Activated naive CD8-positive, alpha-beta T cell treated with anti-CD3 and anti-CD28 coated beads for 36 hours (primary cell): ENCODE measurements at places on chromosomes 2 and 18. TPM values are rescaled to one million over a fixed set of nuclear protein-coding genes. Genes with fewer than 3 reads are reported as not detected.

The BCL11A gene
- 1.6 TPM for total RNA-seq

The MTX2 gene
- total RNA-seq = 28.8 TPM

The GAL3ST2 gene
- not detected for total RNA-seq

The NT5C1B gene
- not detected for total RNA-seq

The PECR gene
- 16.2 TPM for total RNA-seq

The IL1B gene
- not detected for total RNA-seq

The RFX8 gene
- not detected for total RNA-seq

The RASGRP3 gene
- 5.5 TPM for total RNA-seq

The GRP gene
- total RNA-seq = not detected

GRCh38 chr2:233338812-233339368 lies 15.4 kb upstream of the DGKD start:
- no peak for DNase-seq

DNA sequence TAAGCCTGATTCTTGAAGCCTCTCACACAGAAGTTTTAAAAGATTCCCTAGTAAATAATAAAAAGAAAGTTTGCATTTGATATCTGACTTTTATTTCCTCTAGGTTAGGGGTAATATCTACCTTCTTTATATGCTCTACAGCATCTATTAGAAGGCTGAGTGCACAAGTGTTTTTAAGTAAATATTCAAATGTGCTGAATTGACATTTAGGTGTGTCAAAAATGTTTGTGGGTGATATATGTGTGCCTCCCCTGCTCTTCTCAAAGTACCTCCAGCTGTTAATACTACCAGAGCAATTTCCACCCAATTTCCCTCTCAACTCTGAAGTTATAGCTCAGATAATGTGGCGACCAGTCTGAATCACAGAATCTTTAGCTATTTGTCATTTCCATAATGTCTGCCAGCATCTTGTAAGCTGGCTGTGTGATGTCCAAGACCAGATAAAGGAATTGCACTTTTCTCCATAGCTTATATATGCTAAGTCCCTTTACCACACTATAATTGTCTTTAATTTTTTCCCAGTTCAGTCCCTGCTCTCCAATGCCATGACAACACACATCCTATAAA lies 24.4 kb upstream of the ERMN start:
- DNase-seq = no peak

DNA sequence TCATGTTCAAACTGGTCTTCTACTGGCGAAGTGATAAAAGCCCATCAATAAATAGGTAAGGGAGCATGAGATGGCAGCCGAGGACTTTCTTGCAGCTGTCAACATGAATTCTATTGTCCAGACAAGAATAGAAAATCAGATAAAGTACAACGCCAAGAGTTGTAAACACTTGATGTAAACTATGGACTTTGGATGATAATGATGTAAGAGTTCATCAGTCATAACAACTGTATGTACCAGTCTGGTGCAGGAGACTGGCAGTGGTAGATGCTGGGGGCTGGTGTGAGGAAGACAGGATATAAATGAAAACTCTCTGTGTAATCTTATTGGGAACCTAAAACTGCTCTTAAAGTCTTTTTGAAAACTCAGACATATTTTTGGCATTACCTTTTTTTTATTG lies 155.9 kb upstream of the RASGRP3 start:
- no peak for DNase-seq

DNA sequence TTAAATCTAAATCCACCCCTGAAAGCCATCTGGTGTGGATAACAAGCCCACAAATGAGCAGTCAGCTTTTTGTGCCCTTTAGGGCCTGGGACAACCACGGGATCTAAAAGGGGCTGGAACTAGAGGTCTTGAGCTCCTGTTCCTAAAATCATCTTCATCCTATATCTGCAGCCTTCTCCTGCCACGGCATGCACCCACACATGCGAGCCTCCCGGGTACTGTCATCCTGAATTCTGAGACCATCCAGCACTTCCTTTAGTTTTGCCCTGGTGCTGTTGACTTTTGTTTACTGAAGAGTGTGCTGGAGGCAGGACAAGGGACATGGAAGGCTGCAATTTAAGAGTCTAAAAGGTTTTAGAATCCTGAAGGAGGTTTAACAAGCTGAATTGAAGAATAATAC lies 183.2 kb downstream of the FAM210A start:
- no peak for DNase-seq

- DNase-seq = no peak
Measured at GRCh38 chr2:55148269-55148668, 83.8 kb downstream of the CLHC1 start.

- DNase-seq = no peak
Measured at GRCh38 chr2:236117861-236118269, 50.3 kb downstream of the GBX2 start.

DNA sequence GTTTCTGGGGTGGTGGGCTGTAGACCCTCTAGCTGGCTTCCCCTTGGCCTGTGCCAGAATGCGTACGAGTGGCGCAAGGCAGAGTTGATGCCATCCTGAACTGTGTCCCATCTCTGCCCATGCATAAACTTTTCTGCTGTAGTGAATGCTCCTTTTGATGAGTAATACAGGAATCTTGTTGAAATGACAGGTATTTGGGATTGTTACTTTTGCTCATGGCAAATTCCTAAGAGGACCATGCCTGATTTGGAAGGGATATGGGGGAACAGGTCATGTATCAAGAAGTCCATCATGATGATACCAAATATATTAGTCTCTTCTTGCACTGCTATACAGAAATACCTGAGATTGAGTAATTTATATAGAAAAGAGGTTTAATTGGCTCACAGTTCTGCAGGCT lies 648.0 kb downstream of the SLC4A3 start:
- no peak for DNase-seq

DNA sequence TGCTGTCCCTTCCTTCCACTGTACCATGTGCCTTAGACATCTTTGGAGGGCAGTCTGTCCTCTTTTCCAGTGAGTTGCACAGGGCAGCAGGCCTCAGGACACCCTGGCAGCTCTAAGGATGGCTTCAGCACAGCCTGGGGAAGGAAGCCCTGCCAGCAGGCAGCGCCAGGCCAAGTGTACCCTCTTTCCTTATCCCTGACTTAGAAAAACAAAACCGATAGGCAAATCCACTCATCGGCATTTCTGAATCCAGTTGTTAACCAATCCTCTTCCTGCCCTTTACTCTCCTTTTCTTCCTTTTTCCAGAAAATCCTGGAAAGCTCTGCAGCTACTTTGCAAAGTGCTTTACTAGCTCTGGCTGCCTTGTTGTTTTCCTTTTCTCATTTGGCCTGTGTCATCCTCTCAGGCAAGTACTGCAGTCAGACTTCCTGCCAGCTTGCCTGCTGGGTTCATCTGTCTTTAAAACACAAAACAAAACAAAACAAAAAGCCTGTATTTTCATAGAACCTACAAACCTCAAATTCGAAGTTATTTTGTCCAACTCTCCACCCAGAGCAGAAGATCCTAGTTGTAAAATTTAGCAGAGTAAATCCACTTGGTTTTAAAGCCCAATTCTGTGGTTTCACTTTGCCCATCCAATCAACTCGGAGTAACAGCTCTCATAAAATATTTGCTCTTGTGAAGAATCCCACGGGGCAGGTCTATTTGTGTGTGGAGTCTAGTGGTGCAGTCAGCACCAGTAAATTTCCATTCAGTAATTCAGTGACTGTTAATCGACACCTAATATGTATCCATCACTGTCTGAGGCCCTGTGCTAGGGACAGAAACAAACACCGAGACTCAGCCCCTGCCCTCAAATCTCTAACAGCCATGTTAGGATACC lies 45.2 kb downstream of the PCBP1 start:
- peak; percentile 35 for DNase-seq

DNA sequence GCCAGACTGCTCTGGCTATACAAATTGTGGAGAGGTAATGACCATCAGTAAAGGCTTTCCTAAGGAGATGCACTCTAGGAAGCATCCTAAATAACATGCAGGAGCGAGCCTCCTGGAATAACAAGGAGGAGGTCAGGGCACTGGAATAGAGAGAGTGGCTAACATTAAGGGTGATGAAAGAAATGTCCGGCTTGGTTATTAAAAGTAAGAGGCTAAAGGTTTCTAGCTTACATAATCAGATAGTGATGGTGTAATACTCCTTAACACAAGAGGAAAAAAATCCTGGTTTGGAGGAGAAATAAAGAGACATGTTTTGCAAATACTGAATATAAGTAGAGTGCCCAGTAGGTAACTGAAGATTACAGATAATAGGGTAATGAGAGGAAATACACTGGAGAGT lies 365.7 kb downstream of the ZEB2 start:
- no peak for DNase-seq

GRCh38 chr2:231457101-231457500 lies 7.2 kb downstream of the NCL start:
- no peak for DNase-seq

DNA sequence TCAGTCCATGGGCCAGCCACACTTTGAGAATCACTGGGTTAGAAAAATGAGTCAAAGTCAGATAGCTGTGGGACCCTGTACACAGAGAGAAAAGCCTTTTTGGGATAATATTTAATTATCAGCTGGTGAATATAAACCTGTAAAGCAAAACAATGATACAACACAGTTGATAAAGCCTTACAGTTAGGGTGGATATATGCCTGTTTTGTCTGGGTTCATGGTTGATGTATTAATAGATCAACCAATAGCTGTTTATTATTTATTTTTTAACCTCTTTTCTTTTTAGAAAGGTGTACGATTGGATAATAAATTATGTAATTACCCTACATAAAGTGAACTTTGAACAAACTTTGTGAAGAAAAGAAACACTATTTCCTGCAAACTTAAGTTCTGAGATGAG lies 145.6 kb downstream of the TDRD15 start:
- DNase-seq = no peak

DNA sequence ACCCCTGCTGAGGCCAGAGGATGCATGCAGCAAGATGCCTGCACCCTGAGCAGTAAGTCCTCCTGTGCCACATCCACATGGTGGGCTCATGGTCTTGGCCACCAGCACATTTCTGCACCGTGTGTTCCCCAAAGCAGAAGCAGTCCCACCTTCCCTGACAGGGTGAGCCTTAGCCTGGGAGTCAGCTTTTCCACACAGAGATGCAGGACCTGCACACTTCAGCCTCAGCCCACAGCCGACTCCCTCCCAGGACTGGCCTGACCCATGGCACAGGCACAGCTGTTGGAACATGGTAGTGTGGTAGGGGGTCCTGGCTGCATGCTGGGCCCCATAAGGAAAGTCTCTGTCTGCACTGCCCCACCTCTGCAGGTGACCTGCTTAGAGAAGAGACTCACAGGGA lies 5.0 kb downstream of the SNED1 start:
- no peak for DNase-seq

GRCh38 chr2:136328207-136328795 lies 210.4 kb upstream of the CXCR4 start:
- no peak for DNase-seq

DNA sequence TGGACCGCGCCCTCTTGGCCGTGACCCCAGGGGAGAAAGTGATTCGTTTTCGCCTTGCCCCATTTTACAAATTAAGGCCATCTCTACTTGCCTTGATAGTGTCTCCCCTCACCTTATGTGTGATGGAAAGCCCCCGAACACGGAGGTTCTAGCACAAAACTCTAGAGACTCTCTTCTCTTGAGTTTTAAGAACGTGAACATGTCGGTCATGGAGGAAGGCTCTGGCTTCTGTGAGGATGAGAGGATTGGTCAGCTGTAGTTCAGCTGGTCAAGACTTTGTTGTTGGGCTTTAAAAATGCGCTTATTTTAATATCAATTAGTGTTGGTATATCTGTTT lies 828 bp downstream of the DYNC1I2 start:
- no peak for DNase-seq

DNA sequence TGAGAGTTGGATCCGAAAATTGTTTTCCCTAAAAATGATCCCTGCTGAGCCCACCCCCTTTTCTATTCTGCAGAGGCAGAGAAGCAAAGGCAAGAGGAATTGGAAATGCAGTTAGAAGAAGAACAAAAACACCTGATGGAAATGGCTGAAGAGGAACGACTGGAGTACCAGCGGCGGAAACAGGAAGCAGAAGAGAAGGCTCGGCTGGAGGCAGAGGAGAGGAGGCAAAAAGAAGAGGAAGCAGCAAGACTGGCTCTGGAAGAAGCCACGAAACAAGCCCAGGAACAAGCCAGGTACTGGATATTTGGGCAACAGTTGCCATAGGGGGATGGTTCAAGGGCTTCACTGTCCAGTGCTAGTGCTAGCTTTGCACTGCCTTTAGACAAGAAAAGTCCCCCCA lies 41.7 kb downstream of the SUMO1 start:
- DNase-seq = no peak

DNA sequence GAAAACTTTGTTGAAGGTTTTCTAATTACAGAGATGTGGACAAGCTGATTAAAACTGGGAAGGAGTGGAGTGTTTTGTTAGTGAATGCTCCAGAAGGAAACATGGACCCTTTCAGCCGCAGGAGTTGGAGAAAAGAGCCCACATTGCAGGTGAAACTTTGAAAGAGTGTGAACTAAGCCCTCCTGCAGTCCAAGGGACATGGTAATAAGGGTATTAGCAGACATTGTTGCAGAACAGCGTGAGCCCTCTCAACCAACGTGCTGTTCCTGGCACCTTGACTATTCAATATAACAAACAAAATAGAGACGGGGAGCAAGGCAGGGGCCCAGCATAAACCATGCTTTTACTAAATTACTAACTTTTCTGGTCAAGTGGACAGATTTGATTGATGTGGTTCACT lies 122.7 kb downstream of the EPHA4 start:
- no peak for DNase-seq

GRCh38 chr2:232377841-232378734 lies 463 bp upstream of the ALPP start:
- no peak for DNase-seq

DNA sequence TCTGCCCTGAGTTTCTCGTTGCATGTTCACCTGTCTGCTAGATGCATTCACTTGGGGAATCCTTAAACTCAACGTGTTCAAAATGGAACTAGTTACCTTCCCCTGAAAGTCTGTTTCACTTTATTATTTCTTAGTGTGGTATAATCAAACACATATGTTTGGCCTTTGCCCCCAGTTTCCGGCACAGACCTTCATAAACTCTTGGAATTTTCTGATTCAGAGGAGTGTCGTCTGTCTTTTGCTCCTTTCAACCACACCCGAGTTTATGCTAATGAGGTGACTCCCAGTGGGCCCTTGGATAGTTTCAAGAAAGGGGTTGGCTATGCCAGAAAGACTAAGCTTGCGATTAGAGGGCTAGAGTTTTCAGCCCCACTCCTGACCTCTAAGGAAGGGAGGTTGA lies 198.9 kb downstream of the CDCA7 start:
- DNase-seq = no peak
